Femur (tissue), 1 donor: ENCODE measurements at places on chromosomes 4 and X.

- DNase-seq, result no peak
Measured at GRCh38 chr4:147617841-147618691, 869 bp downstream of the TMEM184C start.

- no peak for DNase-seq
Measured at GRCh38 chr4:128311659-128312403, 24.2 kb upstream of the PGRMC2 start.

DNA sequence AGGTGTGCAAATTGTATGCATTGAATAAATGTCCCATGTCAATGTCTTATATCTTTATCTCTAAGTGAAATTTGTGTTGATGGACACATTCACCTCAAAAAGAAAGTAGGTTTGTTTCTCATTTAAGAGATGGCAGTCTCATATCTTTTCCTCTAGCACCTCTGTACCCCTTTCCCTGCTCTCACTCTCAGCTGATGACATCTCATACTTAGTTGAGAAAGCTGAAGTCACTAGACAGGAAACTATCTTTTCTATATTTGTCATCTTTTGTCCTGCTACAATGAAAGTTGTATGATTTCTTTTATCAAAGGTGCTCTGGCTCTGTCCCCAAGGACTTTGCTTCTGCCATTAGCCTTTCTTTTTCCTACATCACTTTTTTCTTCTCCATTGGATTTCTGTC is 84.0 kb upstream of the GRPR start:
- no peak for DNase-seq

GRCh38 chr4:2141022-2141761 is 82.1 kb downstream of the NAT8L start:
- DNase-seq, result no peak

DNA sequence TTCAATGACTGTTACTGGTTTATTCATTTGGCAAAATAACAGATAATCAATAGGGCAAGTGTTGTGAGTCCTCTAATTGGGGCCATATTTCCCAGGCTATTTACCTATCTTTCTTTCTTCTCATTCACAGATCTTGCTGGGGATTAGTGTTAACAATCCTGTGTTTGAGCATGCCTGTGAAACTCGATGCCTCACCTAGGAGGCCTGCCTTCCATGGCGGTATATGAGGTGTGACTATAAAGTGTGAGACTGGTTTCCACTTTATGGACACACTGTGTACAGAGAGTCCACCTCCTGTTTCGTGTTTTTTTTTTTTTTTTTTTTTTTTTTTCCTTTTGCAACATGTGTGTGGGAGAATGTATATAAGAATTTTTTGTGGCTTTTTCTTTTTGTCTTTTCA is 199.3 kb downstream of the BMPR1B start:
- DNase-seq, result no peak

DNA sequence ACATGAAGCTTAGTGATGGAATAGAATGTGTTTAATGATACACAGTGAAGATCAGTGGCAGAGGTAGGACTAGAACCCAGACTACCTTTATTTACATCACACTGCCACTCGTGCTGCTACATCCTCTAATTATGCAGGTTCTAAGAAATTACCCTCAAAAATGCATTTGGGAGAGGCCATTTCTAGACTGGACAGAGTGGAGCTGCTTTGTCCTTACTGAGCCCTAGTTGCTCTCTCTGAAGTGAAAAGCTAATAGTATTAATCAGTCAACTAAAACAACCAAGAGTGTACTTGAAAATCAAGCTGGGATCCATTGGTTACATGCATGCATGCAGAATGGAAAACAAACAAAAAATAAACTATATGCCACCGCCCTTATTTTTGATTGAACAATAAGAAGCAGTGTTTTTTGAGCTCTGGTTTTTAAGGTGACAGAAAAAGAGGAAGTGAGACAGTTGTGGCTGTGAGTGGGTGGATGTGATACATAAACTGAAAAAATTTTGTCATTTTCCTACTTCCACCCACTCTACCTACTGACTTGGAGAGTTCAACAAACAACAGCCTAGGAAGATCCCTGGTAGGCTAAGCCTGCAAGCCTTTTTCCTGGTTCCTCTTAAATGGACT is 6.8 kb upstream of the VSIG4 start:
- no peak for DNase-seq

DNA sequence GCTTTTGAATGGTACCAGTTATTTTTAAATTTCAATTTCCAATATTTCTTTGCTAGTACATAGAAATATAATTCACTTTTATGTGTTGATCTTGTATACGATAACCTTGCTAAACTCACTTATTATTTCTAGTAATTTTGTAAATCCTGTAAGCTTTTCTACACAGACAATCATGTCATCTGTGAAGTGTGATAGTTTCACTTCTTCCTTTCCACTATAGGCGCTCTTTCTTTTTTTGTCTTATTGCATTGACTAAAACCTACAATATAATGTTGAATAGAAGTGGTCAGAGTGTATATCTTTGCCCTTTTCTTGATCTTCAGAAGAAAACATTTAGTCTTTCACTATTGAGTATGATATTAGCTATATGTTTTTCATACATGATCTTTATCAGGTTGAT is 76.6 kb downstream of the ZNF182 start:
- no peak for DNase-seq

DNA sequence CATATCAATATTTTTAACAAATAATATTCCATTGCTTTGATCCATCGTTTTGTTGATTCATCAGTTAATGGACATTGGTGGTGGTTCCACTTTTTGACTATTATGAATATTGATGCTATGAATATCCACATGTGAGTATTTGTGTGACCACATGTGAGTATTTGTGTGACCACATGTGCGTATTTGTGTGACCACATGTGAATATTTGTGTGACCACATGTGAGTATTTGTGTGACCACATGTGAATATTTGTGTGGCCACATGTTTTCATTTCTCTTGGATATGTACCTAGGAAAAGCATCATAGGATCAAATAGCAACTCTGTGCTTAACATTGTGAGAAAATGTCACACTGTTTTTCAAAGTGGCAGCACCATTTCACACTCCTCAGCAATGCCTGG is 433.6 kb upstream of the FRG1 start:
- no peak for DNase-seq

DNA sequence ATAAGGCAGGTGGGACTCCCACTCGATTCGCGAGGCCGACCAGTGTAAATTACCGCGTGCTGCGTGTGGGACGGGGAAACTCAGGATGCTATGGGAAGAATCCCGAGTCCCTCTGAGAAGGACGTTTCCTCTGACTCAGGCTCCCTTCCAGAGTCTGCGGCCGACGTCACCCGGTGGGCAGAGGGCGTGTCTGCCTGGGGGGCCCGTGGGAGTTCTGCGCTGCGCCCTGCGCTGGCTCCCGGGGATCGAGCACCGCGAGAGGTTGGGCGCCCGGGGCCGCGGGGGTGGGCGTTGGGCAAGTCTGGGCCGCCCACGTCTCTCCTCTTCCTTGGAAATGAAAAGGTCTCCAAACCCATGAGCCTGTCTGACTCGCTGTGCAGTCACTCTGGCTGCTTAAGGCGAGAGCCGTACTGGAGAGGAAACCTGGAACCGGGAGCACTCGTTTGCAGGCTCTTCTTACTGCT is 568 bp downstream of the NIPAL1 start:
- DNase-seq, result peak; percentile 62

DNA sequence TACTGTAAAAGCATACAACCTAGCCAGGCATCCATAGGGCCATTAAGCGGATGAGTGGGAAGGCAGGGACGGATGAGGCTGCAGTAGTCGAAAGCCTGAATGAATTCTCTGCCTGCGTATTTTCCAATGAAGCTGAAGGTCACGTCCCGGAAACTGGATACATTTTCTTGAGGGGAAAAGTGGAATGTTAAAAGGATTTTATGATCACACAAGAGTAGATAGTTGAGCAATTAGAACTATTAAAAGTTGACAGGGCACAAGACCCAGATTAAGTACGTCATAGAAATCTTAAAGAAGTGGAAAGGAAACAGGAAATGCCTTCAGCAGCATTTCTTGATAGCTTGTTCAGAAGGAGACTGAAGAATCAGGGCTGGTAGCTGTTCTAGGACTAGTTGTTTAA is 98.3 kb upstream of the CXXC4 start:
- no peak for DNase-seq

GRCh38 chr4:8724436-8725070 is 132.0 kb downstream of the CPZ start:
- peak; percentile 6 for DNase-seq

- DNase-seq, result no peak
Measured at GRCh38 chr4:179662522-179662921, 2220.3 kb upstream of the AGA start.

- no peak for DNase-seq
Measured at GRCh38 chr4:17981063-17981462, 40.5 kb downstream of the LCORL start.

DNA sequence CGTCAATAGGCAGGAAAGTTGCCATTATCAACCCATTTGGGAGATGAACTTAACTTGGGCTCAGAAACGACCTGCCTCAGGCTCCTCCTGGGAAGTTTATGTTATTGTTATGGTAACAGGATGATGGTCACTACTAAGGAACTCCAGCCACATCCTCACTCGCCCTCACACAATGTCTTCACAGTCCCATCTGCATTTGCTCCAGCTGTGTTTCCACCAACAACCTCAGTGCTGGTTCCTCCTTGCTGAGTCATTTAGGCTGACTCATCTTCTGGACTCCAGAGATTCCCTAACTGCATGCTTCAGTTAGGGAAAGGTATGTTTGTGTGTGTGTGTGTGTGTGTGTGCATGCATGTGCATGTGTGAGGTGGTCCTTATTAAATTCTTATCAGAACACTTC is 293.4 kb upstream of the BOD1L1 start:
- DNase-seq, result peak; percentile 79

GRCh38 chr4:160810424-160810823 is 1353.4 kb downstream of the FSTL5 start:
- DNase-seq, result no peak

DNA sequence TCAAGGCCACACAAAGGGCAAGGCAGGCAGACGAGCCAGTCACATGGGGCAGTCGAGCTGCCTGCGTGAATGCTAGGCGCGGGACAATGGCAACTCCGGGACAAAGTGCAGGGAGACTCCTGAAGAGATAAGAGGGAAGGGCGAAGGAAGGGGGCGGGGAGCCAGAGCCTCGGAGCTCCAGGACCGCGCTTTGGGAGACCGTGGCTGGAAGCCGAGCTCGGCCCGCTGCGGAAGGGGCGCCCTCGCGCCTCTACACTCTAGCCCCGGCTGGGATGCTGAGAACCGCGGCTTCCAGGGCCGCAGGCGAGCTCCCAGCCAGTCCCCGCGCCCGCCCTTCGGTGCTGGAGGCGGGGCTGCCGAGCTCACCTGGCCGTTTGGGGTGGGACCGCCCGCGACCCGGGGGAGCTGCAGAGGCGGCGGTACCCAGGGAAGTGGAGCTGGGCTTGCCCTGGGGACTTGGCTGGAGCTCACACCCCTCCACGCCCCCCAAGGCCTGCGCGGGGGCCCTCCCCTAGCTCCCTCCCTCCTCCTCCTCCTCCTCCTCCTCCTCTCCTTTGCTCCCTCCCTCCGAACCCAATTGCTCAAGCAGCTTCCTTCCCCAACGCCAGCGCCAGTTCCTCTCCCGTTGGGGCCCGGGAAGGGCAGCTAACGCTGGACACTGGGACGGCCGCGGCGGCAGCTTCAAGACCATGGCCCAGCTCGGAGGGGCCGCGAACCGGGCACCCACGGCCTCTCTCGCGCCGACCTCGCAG is at the start of gene SOWAHD:
Gene SOWAHD (plus strand): TSS at position 610 of the 752 bp plus-strand sequence. CDS start 80 bp downstream, at position 690.
- peak; percentile 44 for DNase-seq

DNA sequence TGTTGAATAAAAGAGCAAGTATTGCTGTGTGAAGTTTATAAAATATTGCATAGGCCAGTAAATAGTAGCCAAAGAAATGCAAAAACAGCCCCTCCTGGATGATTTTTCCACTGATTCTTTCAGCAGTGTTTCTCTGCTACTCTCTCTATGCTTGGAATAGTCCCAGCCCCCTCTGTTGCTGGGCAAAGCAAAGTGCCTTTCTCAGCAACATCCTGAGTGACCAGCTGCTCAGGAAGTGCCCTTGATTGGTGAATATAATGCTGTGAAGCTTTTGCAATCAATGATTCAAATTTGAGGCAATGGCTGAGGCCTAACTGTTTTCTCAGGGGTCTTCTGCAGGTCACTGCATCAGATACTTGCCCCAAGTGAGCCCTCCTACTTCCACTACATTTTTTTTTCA is 656.7 kb downstream of the ZNF674 start:
- no peak for DNase-seq

GRCh38 chrX:124421898-124422655 is 75.7 kb downstream of the SH2D1A start:
- no peak for DNase-seq

DNA sequence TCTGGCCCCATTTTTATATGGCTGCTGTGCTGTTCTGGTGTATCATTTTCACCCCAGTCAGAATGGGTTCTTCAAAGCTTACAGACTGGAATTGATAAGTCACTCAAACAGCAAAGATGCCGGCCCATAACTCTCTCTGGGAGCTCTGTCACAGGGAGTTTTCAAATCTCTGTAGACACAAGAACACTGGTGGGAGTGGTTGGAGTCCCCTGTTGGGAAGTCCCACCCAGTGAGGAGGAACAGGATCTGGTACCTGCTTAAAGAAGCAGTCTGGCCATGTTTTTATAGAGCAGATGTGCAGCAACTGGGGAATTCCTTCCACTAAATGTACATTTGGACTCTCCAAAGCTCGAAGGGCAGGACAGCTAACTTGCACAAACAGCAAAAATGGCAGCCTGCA is 69.3 kb upstream of the UGT2B7 start:
- no peak for DNase-seq

DNA sequence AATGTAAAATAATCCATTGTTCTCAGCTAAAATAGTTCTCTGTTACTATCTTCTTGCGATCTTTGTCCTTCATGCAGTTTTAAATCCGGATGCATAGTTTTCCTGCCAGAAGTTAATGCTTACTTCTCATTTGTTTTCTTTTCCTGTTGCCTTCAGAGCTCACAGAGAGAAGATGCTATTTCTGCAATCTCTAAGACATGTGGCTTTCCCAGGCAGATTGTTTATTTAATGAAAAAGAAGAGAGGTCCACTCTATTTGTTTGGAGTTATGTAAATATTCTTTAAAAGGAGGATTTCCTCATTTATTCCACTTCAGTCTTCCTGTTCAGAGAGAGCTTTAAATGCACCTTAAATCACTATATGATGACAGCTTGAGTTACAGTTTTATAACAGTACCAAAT is 39.3 kb upstream of the HPGD start:
- no peak for DNase-seq

- no peak for DNase-seq
Measured at GRCh38 chrX:50996930-50997329, 86.4 kb downstream of the BMP15 start.

- DNase-seq, result peak; percentile 24
Measured at GRCh38 chrX:17591741-17592110, 145.6 kb upstream of the SCML1 start.

- DNase-seq, result no peak
Measured at GRCh38 chrX:143165778-143166177, 140.1 kb downstream of the SPANXN4 start.

GRCh38 chrX:114841051-114841450 is 176.4 kb downstream of the IL13RA2 start:
- no peak for DNase-seq

GRCh38 chr4:76691807-76692582 is 205.9 kb downstream of the SOWAHB start:
- no peak for DNase-seq

DNA sequence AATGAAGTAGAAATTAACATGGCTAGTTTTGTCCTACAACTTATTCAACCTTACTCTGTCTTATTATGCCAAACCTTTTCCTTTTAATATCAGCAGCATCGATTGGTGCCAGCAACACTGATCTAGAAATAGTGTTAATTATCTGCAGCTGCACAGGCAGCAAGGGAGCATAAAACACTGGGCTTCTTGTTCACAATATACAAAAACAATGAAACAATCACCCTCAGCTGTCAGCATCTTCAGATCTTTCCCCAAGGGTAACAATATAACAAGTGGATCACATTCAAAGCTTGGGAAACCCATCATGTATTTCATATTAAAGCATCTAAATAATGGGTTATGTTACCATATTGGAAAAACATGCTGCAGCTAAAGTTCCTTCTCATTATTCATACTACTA is 238.1 kb downstream of the SPOCK3 start:
- no peak for DNase-seq
